ENCODE measurements at places on chromosomes 11 and 22.

- no peak for DNase-seq
Measured at GRCh38 chr11:72519220-72519881, 85.0 kb upstream of the CLPB start.

DNA sequence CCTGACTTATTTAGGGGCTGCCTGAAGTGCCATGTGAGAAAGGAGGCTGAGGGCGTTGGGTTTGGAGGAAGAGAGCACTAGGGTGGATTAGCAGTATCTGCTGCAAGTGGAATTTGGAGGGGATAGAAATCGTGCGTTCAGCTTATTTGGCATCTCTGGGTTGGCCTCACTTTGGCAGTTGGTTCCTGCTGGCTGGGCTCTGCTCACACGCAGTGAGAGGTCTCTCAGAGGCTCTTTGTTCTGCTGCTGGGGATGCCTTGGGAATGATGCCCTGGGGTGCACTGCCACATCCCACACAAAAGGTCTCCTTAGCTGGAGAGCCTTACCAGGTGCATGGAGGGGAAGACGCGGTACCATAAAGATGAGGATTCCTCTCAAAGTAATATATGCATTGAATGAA, 17.7 kb upstream of the MICAL2 start:
- no peak for DNase-seq

GRCh38 chr11:65743681-65744025, 23.1 kb upstream of the RNASEH2C start:
- DNase-seq: no peak

DNA sequence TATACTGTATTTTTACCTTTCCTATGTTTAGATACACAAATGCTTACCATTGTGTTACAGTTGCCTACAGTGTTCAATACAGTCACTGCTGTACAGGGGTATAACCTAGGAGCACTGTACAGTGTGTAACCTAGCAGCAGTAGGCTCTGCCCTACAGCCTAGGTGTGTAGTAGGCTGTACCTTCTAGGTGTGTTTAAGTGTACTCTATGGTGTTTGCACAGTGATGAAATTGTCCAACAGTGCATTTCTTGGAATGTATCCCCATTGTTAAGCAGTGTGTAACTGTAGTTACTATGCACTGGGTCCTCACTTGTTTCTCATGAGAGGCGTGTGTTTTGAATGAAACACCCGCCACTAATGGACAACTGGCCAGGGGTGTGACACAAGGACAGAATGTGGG, 269.0 kb downstream of the OPCML start:
- DNase-seq: no peak

DNA sequence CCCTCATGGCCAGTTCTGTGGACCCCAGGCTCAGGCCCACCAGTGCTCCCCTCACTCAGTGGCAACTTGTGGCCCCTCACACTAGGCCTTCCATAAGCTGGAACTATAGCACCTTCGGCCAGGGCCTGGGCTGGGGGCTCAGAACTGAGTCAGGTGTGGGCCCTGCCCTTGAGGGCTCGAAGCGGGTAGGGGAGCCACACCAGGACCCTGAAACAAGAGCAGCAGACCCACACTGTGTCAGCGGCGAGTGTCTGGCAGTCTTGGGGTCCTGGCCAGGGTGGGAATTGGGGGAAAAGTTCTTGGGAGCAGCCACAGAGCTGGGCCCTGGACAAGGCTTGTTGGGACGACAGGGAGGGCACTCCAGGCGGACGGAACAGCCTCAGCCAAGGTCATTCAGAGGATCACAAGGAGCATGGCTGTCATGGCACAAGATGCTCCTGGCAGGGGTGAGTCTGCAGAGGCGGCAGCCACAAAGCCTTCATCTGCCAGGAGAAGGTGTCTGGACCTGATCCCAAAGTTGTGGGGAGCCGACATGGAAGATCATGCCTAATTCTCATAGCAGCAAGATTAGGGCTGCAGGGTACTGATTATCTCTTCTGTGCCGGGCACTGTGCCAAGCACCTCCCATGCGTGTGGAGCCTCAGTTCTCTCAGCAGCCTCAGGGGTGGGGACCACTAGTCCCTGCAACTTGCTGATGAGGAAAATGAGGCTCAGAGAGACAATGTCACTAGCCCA, 50.7 kb downstream of the SHISAL1 start:
- DNase-seq: no peak

DNA sequence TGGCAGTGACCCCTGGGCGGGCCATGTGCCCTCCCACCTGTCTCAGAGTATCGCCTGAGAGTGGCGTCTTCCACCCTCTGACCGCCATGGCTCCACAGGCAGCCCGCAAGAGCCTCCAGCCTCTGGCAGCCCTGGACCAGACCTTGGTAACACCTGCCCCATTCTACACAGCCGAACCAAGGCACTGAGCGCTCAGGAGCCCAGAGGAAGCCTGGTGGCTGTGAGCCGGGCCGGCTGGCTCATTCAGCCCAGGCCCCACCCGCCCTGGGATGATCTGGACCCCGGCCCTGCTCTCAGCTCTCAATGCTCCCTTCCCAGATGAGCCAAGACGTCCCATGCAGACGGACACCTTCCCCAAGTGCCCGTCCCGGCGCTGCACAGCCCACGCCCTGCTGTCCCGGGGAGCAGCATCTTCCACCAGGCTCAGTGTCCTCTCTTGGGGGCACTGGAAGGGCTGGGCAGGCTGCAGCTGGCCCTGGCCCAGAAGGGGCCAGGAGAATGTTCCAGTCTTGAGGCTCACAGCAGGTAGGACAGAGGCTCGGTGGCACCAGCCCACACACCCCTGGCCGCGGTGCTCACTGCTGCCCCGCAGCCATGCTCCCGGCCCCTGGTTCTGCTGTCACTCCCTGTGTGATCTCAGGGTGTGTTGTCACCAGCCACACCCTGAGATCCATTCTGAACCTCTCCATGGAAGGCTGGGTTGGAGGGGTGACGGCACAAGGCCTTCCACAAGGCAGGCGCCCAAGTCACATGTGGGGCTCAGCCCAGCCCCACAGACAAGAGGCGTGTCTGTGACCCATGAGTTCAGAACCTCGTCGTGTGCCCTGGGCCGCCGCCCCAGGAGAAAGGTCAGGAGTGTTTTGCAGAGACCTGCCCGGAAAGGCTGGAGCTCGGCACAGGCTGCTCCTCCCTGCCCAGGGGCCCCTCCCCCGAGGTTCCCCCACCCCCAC, 24.2 kb upstream of the PPARA start:
- DNase-seq: peak; percentile 87

DNA sequence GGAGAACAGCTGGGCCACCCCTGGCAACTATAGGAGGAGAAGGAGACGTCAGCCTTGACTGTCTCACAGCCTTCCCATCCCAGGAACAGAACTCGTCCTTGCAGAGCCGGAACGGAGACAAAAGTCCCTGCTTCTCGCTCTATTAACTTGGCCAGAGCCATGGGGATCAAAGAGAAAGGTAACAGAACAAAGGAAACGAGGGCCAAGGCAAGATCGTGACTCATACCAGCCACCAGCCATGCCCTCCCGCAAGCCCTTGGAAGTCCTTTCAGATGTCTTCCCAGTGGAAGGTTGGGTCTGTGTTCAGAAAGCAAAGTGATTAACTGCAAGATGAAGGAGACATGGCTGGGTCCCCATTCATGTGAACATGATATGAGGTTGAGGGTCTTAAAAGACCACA, 64.7 kb downstream of the PDE2A start:
- no peak for DNase-seq
